ENCODE measurements at places on chromosomes 2 and 18. TPM values are rescaled to one million over a fixed set of nuclear protein-coding genes. Genes with fewer than 3 reads are reported as not detected.

COL4A3 gene
- 7.3 TPM for total RNA-seq

POTEI gene
- total RNA-seq, result 0.21 TPM

PSMA8 gene
- not detected for total RNA-seq

NLRC4 gene
- total RNA-seq, result 1.7 TPM

CHST9 gene
- total RNA-seq, result 6.2 TPM

ATP6V1B1 gene
- total RNA-seq, result 4.3 TPM

IGFBP5 gene
- total RNA-seq, result 499 TPM

CRYBA2 gene
- total RNA-seq, result not detected

NPHP1 gene
- 7.5 TPM for total RNA-seq

TUBA3E gene
- total RNA-seq, result not detected

CASP10 gene
- total RNA-seq, result 10.8 TPM

TSPYL6 gene
- 0.21 TPM for total RNA-seq

CIB4 gene
- total RNA-seq, result not detected

SERPINB4 gene
- total RNA-seq, result not detected

STK39 gene
- 26.4 TPM for total RNA-seq

DPP10 gene
- 2.5 TPM for total RNA-seq

CACNB4 gene
- total RNA-seq, result 13.7 TPM

TCF4 gene
- 301 TPM for total RNA-seq

REEP1 gene
- total RNA-seq, result 29.3 TPM

CHRNG gene
- 19.5 TPM for total RNA-seq

DGUOK gene
- total RNA-seq, result 23.5 TPM

SPC25 gene
- 3.4 TPM for total RNA-seq

CD302 gene
- total RNA-seq, result 24.5 TPM

IL36B gene
- total RNA-seq, result not detected

DOK6 gene
- total RNA-seq, result 3.9 TPM

TANC1 gene
- total RNA-seq, result 53.3 TPM

ACTG2 gene
- total RNA-seq, result 7.9 TPM

SPEG gene
- 136 TPM for total RNA-seq

GCG gene
- not detected for total RNA-seq

MAP3K19 gene
- total RNA-seq, result 0.21 TPM

Data from tongue (tissue), 3 donors.